ENCODE measurements at places on chromosomes 3 and 15. TPM values are rescaled to one million over a fixed set of nuclear protein-coding genes. Genes with fewer than 3 reads are reported as not detected.

GRCh38 chr3:144511346-144511745 lies 539.7 kb downstream of the DIPK2A start:
- no peak for DNase-seq

DNA sequence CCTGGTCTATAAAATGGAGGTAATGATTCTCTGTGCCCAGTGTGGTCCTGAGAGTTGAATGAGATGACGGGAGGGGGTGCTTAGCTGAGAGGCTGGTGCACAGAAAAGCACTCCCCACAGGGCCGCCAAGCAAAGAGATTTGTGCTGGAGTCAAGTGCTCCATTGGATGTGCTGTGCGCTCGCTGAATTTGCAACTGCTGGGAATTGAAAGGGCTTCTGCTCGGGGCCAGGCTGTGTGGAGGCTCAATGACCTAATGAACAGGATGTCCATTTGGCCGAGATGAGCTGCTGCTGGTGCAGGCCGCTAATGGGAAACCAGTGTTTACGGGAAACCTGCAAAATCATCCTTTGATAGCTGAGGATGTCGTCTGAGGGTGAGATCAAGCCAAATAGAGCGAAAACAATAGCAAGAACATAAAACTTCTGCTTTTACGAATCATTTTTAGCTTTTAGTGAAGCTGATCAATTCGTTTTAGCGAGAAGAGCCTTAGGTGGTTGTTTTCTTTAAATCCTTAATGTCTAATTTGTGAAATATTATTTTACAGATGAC lies 211.7 kb downstream of the GABRG3 start:
- DNase-seq, result no peak

- DNase-seq, result no peak
These were observed 9.5 kb downstream of the RPSA start for GRCh38 chr3:39415983-39416382.

DNA sequence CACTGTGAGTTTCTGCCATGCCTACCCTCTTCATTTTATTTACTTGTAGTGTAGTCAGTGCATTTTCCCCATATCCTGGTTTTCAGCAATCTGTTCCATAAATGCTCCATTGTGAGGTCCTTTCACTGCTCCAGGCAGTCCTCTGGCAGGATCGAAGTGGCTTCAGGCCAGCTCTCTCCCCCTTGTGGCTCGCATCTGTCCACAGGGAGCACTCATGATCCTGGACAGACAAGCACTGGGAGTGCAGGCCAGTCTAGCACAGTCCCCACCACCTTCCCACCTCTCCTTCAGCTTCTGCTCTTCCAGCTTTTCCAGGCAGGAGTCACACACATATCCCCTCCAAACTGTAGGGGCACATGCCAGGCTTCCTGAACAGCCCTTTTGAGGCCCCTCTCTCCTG lies 173.6 kb downstream of the PPM1L start:
- DNase-seq, result no peak

Gene THRB
- total RNA-seq, result 68.6 TPM

All from esophagus muscularis mucosa (tissue), 4 donors.